ENCODE measurements at places on chromosomes 3 and 15. TPM values are rescaled to one million over a fixed set of nuclear protein-coding genes. Genes with fewer than 3 reads are reported as not detected.

The IGDCC3 gene
- not detected for total RNA-seq

The NEK10 gene
- not detected for total RNA-seq

The UCN2 gene
- not detected for total RNA-seq

The FAM81A gene
- not detected for total RNA-seq

DNA sequence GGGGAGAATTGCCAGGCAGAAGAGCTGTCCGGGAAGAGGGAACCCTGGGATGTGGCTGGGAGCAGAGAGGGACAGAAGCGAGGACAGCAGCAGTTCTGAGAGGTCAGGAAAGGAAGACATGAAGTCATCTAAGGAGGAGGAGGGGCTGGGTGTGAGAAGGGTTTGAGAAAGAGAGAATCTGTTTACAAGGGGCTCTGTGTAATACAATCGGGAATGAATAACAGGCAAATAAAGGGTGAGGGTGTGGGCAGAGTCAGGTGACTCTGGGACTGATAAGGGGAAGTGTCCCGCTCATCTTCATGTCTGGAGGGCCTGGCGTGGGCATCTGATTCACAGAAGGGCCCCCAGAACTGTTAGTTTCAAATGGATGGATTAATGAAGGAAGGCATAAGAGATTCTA lies 191.3 kb downstream of the XXYLT1 start:
- no peaks in the 10 kb centered on the region for H3K36me3 ChIP-seq
- H3K27me3 ChIP-seq = no peaks in the 10 kb centered on the region
- H3K27ac ChIP-seq = no peak overlapping the region
- H3K4me3 ChIP-seq = no peak overlapping the region
- DNase-seq = no peak

- H3K36me3 ChIP-seq = no peaks in the 10 kb centered on the region
- no peaks in the 10 kb centered on the region for H3K4me1 ChIP-seq
- no peak for DNase-seq
- H3K4me3 ChIP-seq = no peak overlapping the region
Measured at GRCh38 chr15:61076598-61077170, 152.4 kb downstream of the RORA start.

DNA sequence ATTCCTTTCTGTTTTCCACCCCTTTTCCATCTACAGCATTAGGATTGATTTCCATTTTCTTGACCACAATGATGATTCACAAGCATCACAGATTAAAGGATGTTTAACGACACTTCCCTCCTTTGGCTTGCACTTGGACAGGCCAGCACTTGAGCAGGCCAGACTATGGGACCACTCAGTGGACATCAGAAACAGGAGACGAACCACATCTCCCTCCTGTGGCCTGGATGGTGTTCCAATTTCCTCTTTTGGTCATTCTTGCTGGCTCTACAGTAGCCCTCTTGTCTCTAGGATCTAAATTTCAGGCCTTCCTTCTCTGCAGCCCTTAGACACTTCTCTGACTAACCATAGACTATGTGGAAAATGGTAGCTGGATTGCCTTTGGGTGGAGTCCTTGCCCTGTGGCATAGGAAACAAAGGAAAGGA lies 78.8 kb upstream of the BOC start:
- no peaks in the 10 kb centered on the region for H3K36me3 ChIP-seq
- no peak for DNase-seq
- H3K4me3 ChIP-seq = no peak overlapping the region
- no peak overlapping the region for H3K27ac ChIP-seq
- H3K27me3 ChIP-seq = no peaks in the 10 kb centered on the region

DNA sequence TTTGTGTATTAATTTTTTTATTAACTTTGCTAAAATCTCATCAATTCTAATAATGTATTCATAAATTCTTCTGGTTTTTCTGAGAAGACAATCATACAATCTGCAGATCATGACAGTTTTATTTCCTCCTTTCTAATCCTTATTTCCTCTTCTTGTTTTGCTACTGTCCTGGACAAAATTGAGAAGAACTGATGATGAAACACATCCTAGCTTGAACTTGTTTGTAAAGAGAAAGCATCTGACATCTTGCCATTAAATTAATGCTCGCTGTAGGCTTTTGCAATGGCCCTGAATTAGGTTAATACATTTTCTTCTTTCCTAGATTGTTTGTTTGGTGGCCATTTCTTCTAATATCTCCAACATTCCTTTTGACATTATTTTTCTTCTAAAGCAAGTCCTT lies 110.9 kb upstream of the TPM1 start:
- no peaks in the 10 kb centered on the region for H3K36me3 ChIP-seq
- no peak for DNase-seq
- no peak overlapping the region for H3K27ac ChIP-seq
- peaks cover 30% of the 10 kb centered on the region for H3K4me1 ChIP-seq
- H3K4me3 ChIP-seq = no peak overlapping the region

DNA sequence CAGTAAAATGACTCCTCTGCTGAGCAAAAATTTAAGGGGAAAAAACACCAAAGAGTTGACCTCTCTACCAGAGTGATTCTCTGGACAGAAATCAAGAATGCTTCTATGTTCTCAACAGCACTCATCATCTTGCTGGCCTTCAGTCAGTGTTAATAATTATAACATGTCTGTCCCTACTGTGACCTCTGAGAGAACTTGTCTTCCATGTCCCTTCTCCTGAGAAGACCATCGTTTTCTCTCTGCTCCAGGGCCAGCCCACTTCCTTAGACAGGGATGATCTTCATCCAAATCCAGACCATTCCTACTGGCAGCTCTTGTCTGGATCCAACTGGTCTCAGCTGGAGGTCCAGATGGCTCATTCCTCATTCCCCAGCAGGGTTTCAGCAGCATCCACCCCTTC lies 139.0 kb upstream of the NECTIN3 start:
- H3K27me3 ChIP-seq = no peaks in the 10 kb centered on the region
- no peaks in the 10 kb centered on the region for H3K36me3 ChIP-seq
- no peak for DNase-seq
- no peaks in the 10 kb centered on the region for H3K4me1 ChIP-seq

DNA sequence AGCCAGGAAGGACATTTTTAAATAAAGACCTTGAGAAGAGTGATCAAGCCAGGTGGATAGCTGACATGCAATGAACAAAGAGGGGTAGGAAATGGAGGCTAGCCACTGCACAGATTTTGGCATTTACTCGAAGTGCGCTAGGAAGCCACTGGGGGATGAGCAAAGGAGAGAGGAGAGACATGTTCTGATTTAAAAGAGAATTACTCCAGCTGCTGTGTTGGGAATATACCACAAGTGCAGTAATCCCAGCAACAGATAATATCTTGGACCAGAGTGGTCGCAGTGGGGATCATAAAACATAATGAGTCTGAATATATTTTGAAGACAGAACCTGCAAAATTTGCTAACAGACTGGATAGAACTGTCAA lies 19.9 kb downstream of the KPNA4 start:
- no peak overlapping the region for H3K4me3 ChIP-seq
- H3K4me1 ChIP-seq = no peaks in the 10 kb centered on the region
- H3K36me3 ChIP-seq = no peaks in the 10 kb centered on the region
- no peaks in the 10 kb centered on the region for H3K27me3 ChIP-seq

DNA sequence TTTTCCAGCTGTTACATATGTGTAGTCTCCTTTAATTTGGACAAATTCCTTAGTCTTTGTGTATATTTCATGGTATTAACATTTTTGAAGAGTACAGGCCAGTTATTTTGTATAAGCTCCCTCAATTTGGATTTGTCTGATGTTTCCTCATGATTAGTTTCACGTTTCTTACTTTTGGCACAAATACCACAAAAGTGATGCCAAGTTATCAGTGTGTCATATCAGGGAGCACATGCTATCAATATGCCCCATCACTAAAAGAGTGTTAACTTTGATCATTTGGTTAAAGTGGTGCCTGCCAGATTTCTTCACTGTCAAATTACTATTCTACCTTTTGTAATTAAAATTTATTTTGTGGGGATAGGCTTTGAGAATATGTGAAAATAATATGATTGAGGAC lies 14.6 kb downstream of the PCNP start:
- no peak overlapping the region for H3K27ac ChIP-seq
- DNase-seq = no peak
- H3K4me3 ChIP-seq = no peak overlapping the region
- H3K36me3 ChIP-seq = peaks cover 47% of the 10 kb centered on the region
- H3K27me3 ChIP-seq = no peaks in the 10 kb centered on the region
- no peaks in the 10 kb centered on the region for H3K4me1 ChIP-seq

DNA sequence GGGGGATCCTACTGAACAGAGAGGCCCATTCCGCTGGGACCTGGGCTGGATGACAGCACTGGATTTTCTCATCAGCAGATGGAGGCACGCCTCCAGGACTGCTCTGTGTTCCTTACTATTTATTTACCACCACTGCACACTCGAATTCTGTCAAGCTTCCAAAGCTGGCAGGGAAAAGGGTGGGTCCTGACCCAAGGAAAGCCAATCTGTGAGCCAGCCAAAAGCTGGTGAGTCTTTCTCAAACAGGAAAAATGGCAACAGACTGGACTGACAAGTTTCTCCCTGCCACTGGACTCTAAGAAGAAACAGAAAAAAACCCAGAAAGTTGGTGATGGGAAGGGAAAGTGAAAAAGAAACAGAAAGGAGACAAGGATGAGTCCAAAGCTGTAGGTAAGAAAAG lies 37.8 kb downstream of the CD47 start:
- no peak for DNase-seq
- peaks cover 18% of the 10 kb centered on the region for H3K36me3 ChIP-seq
- peak overlapping the region; percentile 31 for H3K27ac ChIP-seq
- H3K27me3 ChIP-seq = no peaks in the 10 kb centered on the region
